Psoas muscle (tissue), 8 donors: ENCODE measurements at places on chromosomes 12 and 14. TPM values are rescaled to one million over a fixed set of nuclear protein-coding genes. Genes with fewer than 3 reads are reported as not detected.

Gene TRPV4
- polyA plus RNA-seq: 0.07 TPM

GRCh38 chr14:94460631-94461416 is 8.2 kb upstream of the SERPINA11 start:
- DNase-seq: no peak

Gene KRT79
- polyA plus RNA-seq: 0.03 TPM

GRCh38 chr12:77089686-77090220 is 24.4 kb upstream of the E2F7 start:
- no peak for DNase-seq

Gene SDR9C7
- polyA plus RNA-seq: 0.22 TPM

Gene PRB3
- not detected for polyA plus RNA-seq

GRCh38 chr12:1421091-1421846 is 173.1 kb downstream of the FBXL14 start:
- no peak for DNase-seq

DNA sequence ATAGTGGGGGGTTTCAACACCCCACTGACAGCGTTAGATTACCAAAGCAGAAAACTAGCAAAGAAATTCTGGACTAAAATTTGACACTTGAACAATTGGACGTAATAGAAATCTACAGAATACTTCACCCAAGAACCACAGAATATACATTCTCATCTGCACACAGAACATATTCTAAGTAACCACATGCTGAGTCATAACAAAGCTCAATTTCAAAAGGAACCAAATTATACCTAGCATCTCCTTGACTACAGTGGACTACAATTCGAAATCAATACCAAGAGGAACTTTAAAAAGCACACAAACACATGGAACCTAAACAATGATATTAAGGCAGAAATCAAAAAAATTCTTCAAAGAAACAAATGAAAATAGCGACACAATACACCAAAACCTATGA is 871.6 kb upstream of the MDGA2 start:
- no peak for DNase-seq

DNA sequence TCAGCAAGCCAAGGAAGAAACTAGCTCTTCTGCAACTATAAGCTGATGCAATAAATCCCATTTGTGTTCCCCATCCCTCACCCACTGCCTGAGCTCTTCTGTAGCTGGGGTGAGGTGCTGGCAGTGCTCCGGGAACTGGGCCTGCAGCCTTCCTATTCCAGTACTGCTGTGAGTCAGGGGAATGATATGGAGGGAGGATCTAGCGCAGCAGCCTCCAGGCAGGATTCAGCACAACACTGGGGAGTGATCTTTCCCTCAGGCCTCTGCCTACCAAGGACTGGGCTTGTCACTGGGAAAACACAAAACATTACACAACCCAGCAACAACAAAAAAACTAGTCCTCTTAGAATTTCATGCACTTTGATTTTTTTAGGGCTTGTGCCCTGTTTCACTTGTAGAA is 58.7 kb downstream of the ST8SIA1 start:
- DNase-seq: peak; percentile 91

DNA sequence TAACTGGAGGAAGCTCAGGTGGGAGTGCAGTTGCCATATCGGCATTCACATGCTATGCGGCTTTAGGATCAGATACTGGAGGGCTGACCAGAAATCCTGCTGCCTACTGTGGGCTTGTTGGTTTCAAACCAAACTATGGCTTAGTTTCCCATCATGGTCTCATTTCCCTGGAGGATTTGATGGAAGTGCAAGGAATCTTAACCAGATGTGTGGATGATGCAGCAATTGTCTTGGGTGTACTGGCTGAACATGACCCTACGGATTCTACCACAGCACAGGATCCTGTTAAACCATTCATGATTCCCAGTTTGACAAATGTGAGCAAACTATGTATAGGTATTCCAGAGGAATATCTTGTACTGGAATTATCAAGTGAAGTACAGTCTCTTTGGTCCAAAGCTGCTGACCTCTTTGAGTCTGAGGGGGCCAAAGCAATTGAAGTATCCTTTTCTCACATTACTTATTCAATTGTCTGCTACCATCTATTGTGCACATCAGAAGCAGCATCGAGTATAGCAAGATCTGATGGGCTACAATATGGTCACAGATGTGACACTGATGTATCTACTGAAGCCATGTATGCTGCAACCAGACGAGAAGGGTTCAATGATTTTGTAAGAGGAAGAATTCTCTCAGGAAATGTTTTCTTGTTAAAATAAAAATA is 42.9 kb downstream of the RALGAPA1 start:
- no peak for DNase-seq
